ENCODE measurements at places on chromosomes 1 and 21. TPM values are rescaled to one million over a fixed set of nuclear protein-coding genes. Genes with fewer than 3 reads are reported as not detected.

Gene ITLN2
- total RNA-seq = not detected

Gene RNF223
- total RNA-seq = not detected

Gene NBL1
- 221 TPM for total RNA-seq

Gene SMIM1
- total RNA-seq = not detected

Gene SLAMF1
- total RNA-seq = 0.12 TPM

Gene VSIG8
- 0.20 TPM for total RNA-seq
